Osteocyte (in vitro differentiated cells): ENCODE measurements at places on chromosomes 5 and 9.

- no peaks in the 10 kb centered on the region for H3K27me3 ChIP-seq
- H3K27ac ChIP-seq: no peak overlapping the region
- no peak overlapping the region for H3K4me3 ChIP-seq
- no peaks in the 10 kb centered on the region for H3K4me1 ChIP-seq
- H3K36me3 ChIP-seq: no peaks in the 10 kb centered on the region
Measured at GRCh38 chr5:91207248-91207647, 175.9 kb downstream of the ARRDC3 start.

DNA sequence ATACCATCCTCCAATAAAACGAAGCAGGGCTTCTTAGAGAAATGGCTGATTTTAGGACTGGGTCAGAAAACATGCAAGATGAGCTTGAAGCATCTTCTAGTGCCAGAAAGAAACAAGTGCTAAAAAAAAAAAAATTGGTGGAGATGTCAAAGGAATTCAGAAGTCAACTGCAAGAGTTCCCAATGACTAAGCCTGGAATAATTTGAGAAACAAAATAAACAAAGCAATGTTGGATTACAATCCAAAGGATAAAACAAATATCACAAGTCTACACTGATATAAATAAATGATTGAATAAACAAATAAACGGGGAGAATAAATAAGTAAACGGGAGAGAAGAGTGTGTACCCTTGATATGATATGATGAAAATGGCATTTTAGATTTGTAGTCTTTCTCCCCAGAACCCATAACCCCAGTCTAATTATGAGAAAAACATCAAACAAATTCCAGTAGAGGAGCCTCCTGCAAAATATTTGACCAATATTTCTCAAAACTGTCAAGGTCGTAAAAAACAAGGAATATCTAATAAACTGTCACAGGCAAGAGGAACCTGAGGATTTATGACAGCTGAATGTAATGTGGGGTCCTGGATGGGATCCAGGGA lies 63.5 kb upstream of the CCL21 start:
- H3K36me3 ChIP-seq: no peaks in the 10 kb centered on the region
- H3K27me3 ChIP-seq: peaks cover 37% of the 10 kb centered on the region
- H3K4me3 ChIP-seq: no peak overlapping the region

DNA sequence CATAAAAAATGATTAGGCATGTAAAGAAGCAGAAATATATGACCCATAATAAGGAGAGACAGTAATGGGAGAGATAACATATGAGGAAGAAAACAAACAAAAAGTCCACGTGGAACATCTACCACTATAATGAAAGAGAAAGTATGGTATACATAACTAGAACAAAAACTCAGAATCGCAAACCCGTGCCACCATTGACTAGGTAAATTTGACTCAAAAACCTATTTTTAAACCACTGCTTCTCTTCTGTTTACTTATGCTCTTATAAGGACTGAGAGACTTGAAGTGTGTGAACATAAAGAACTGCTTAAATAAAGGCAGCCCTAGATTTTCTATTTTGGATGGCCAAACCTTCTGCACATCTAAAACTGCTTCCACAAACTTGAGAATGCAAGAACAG lies 330.7 kb downstream of the CAAP1 start:
- H3K4me1 ChIP-seq: no peaks in the 10 kb centered on the region
- no peak overlapping the region for H3K27ac ChIP-seq
- no peak for DNase-seq

DNA sequence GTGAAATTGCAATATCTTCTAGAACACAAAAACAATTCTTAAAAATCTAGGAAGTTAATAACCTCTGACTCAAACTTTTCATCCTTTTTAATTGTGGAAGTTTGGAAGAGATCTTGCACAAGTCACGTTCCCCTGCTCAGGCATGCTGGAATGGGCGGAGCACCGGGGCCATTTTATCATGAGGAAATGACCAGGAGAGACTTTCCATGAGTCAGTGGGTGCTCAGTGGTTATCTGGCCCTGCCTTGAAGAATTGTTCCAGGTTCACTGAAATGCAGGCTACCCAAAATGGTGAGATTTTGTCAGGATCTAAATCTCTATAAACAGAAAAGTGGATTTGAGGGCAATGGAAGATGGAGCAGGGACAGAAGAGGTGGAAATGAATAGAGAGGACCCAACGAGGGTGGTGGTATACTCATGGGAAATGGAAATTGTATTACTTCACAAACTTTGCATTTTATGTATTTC lies 61.2 kb downstream of the FYB1 start:
- peaks cover 7% of the 10 kb centered on the region for H3K27me3 ChIP-seq
- no peaks in the 10 kb centered on the region for H3K4me1 ChIP-seq
- H3K27ac ChIP-seq: no peak overlapping the region
- DNase-seq: no peak
- no peak overlapping the region for H3K4me3 ChIP-seq

- H3K27me3 ChIP-seq: no peaks in the 10 kb centered on the region
- no peak overlapping the region for H3K4me3 ChIP-seq
- H3K4me1 ChIP-seq: peaks cover 3% of the 10 kb centered on the region
- no peak overlapping the region for H3K27ac ChIP-seq
Measured at GRCh38 chr9:86591472-86591871, 237.3 kb upstream of the TUT7 start.

GRCh38 chr9:84521208-84521607 lies 148.3 kb upstream of the NTRK2 start:
- no peak overlapping the region for H3K27ac ChIP-seq
- H3K36me3 ChIP-seq: no peaks in the 10 kb centered on the region
- H3K27me3 ChIP-seq: peaks cover 3% of the 10 kb centered on the region
- no peaks in the 10 kb centered on the region for H3K4me1 ChIP-seq
- DNase-seq: no peak

DNA sequence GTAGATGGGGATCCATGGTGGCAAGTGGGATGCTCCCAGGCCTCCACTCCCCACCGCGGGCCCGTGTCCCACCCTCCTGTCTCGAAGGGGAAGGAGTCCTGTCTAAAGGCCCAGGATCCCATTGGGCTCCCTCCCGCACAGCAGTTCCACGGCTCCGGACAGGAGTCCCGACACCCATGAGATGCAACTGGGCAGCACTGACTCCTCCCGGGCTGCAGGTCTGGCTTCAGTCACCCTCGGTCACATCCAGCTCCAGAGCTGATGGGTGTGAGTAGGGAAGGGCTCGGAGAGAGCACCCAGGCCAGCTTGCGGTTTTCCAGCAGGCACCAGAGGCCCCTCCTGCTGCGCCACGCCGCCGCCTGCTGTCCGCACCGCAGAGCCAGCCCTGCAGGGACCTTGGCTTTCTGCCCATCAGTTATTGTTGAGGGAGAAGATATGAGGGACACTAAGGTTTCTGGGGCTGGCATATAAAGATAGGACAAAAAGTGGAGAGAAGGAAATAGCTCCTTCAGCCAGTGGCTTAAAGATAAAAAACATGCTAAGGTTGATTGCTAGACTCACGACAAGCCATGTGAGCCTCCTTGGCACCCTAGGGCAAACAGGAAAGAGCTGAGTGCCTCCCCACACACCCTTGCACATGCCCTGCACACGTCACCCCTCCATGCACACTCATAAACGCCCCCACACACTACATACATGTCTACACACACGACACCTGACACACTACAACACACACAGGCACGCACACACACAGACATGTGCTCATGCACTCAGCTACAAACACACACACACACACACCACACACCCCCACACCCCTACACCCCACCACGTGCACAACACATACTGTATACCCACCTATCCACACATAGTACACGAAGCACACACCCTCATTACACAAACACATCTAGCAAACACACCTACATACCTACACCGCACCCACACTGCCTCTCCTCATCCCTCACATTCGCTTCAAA lies 79.0 kb downstream of the AK8 start:
- no peaks in the 10 kb centered on the region for H3K36me3 ChIP-seq
- peak; percentile 81 for DNase-seq
- H3K27me3 ChIP-seq: peaks cover 44% of the 10 kb centered on the region
- H3K27ac ChIP-seq: no peak overlapping the region
- no peaks in the 10 kb centered on the region for H3K4me1 ChIP-seq

- no peaks in the 10 kb centered on the region for H3K4me1 ChIP-seq
- no peaks in the 10 kb centered on the region for H3K36me3 ChIP-seq
- no peak overlapping the region for H3K27ac ChIP-seq
Measured at GRCh38 chr5:29247346-29248028, 1946.0 kb upstream of the CDH6 start.

GRCh38 chr5:141877356-141878185 lies 639 bp downstream of the PCDH1 start:
- no peaks in the 10 kb centered on the region for H3K36me3 ChIP-seq
- no peak for DNase-seq

GRCh38 chr9:135887585-135888050 lies 19.7 kb downstream of the CAMSAP1 start:
- peaks cover 61% of the 10 kb centered on the region for H3K4me1 ChIP-seq
- H3K27me3 ChIP-seq: no peaks in the 10 kb centered on the region
- H3K4me3 ChIP-seq: peak overlapping the region; percentile 19
- no peaks in the 10 kb centered on the region for H3K36me3 ChIP-seq
- no peak for DNase-seq
